ENCODE measurements at places on chromosomes 1 and 21.

- no peak for DNase-seq
Observed at GRCh38 chr1:98937347-98937746, 67.3 kb downstream of the PLPPR5 start.

- DNase-seq, result no peak
Observed at GRCh38 chr21:28943631-28944030, 49.0 kb downstream of the LTN1 start.

- no peak for DNase-seq
Observed at GRCh38 chr1:22915816-22916470, 56.7 kb downstream of the LACTBL1 start.

DNA sequence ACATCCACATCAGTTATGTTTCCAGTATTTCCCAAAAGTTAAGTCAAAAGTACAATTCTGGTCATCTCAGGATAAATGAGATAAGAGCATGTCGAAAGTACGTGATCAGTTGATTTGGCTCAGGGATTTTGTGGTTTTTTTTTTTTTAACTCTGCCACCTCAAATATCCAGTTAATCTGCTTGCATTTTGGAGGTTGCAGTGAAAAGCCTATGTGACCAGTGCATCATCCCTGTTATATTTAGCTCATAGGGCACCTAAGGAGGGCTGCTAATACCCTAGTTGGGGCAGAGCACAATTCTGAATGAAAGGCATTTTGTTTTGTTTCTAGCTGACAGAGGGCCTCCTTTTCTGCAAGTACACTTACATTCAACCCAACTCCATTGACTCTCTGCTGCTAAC lies 31.7 kb upstream of the RGS16 start:
- DNase-seq, result no peak

DNA sequence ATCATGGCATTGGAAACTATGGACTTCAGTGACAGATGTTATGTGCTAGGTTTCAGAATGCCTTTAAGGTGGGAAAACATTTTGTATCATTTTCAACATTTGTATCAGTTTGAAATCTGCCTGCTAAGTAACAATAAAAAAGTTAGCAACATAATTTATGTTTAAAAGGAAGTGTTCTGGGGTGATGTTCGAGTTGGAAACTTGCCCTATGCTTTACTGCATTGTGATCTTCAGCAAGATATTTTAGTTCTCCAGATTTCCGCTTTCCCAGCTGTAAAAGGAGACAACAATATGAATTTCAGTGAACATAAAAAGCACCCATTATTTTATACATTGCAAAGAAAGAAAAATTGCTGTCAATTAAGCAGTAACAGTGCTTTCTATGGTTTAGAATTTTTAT lies 187.4 kb downstream of the DISC1 start:
- DNase-seq, result no peak

DNA sequence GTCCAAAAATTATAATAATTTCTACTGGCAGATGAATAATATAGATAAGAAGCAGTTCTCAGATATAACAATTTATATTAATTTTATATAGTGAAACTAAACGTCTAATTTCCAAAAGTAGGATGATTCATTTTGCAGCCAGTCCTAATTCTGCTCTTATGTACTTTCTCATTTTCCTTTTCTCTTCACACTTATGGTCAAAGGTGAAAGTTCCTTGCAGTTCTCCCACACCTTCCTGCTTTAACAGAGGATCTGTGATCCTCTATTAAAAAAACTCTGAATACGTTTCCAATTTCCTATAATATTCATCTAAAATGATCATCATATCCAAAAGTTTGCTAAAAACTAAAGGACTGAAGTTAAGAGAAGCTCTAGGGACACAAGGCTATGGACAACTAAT lies 78.5 kb downstream of the KIFAP3 start:
- no peak for DNase-seq

- DNase-seq, result no peak
Observed at GRCh38 chr1:155080312-155081228, 1.9 kb downstream of the EFNA3 start.

DNA sequence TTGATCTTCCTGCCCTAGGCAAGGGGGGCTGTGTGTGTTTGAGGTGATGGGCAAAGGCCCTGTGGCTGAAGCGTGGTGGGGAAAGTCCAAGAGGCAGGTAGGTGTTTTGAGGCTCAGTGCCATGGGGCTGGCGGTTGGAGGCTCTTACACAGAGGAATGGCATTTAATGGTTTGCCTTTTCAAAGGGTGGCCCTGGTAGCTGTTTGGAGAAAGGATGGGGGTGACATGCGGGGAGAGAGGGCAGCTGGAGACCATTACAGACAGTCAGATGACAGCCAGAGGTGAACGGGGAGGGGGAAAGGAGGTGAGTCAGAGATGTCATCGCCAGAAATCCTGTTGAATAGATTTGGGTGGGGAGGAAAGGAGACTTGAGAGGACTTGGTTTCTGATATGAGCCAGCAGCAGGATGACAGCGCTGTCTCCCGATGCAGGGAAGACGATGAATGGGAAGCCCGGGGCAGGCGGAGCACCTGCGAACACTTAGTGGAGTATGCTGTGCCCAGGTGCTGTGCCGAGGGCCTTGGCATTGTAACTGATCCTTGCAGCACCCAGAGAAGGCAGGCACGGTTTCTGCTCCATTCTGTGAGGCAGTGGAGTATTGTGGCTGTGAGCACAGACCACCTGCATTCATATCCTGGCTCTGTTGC lies 56.3 kb downstream of the MAN1C1 start:
- no peak for DNase-seq

GRCh38 chr1:68129536-68130250 lies 79.3 kb upstream of the DIRAS3 start:
- no peak for DNase-seq

DNA sequence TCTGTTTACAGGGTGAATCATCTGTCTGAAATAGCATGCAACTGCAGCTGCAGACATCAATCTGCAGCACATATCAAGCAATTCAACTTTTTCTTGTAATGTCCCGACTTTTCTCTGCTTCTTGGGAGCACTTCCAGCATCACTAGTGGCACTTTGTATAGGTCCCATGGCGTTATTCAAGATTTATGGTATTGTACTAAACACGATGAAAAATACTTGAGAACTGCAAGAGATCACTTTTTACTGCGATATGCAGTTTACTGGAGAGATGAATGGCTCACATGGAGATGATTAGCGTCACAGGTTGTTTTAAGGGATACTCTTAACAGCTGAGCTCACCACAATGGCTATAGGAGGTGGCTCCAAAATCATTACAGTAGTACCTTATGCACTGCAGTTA lies 7.2 kb upstream of the SCMH1 start:
- no peak for DNase-seq

- no peak for DNase-seq
Observed at GRCh38 chr1:7681401-7681800, 89.7 kb upstream of the VAMP3 start.

DNA sequence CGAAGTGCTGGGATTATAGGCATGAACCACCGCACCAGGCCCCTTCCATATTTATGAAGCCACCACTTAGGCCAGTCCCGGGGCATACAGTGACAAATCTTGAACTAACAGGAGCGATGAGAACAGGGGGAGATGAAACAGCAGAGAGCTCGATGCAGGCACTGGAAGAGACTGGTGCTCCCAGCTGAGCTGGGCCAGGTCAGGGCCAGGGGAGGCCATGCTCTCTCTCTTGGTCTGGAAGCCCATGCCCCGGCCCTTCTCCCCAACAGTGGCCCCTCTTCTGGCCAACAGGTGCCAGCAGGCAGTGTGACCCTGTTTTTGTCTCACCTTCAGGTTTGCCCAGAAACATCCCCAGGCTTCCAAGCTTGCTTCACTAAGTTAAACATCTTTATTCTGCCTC lies 269.9 kb upstream of the C1orf174 start:
- no peak for DNase-seq

DNA sequence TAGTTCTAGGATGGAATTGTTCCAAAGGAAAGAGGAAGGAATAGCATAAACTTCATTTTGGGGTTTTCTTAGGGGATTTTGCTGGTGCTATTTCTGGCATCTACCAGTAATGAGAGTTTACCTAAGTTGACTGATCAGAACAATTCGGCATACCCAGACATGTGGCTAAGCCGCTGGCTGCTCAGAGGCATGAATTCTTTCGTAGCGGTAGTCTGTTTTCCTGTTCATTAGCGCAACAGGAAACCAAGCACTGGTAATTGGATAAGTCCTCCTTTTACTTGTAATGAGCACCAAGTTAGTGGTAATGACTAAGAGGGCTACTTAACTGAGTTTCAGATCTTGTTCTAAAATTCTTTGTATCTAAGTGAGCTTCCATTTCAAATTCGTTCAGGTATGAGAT lies 38.6 kb downstream of the C21orf91 start:
- no peak for DNase-seq

DNA sequence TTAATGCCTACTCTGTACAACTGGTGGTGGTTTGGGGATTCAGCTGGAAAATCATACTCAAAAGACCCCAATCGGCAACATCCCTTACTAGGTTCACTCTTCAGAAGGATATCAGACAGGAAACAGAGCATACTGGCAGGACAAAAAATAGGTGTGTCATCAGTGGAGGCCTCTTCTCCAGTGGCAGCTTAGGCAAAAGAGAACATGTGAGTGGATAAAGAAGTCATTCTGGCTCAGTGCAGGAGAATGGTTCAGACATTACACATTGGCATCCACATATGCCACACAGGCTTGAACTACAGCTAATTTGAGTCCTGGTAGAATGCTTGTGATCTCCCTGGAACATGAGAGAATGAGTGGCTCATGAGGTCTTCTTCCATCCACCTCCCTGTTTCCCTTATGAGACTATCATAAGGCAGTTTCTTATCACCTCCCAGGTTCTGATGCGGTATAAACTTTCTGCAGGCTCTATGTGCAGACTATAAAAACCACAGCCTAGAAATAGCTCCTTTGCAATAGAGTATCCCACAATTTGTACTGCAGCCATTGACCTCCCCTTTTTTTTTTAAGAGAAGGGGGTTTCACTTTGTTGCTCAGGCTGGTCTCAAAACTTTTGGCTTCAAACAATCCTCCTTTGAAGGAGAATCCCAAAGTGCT lies 24.7 kb downstream of the VAMP4 start:
- DNase-seq, result no peak

GRCh38 chr1:25568834-25569596 lies 25.6 kb downstream of the LDLRAP1 start:
- no peak for DNase-seq

GRCh38 chr1:34884536-34884935 lies 25.0 kb upstream of the SMIM12 start:
- no peak for DNase-seq

- DNase-seq, result no peak
Observed at GRCh38 chr1:85585799-85586198, 5.2 kb downstream of the CCN1 start.

DNA sequence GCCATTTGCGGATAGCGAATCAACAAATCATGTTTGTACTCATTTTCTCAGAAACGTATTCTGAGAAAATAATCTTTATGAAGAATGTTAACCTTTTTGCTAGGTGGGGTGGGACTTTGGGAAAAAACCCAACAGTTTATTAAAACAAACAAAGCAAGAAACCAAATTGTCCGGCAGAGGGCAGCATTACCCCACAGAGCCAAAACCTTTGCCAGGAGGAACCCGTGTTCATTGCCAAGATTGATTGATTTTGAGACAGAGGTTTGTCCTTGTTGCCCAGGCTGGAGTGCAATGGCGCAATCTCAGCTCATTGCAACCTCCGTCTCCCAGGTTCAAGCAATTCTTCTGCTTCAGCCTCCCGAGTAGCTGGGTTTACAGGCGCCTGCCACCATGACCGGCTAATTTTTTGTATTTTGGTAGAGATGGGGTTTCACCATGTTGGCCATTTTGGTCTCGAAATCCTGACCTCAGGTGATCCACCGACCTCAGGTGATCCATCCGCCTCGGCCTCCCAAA lies 70.8 kb upstream of the RHOU start:
- peak; percentile 66 for DNase-seq

GRCh38 chr1:180299479-180300221 lies 69.6 kb downstream of the LHX4 start:
- no peak for DNase-seq

DNA sequence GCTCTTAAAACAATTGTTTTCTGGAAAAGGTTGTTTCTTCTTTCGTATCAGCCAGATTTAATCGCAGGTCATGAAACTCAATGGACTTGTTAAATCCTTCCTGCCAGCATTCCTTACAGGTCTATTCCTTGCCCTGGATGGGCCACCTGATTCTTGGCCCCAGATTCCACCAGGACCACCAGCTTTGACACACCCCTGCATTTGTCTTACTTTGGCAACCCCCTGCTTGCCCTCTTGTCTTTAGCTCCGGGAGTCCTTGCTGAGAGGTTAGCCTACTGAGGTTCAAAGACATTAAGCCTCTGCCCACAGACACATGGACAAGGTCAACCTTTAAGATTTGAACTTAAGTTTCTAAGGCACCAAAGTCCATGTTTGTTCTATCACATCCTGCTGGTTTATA lies 27.1 kb upstream of the DAB1 start:
- no peak for DNase-seq

- no peak for DNase-seq
Observed at GRCh38 chr1:99782397-99782796, 16.0 kb upstream of the FRRS1 start.

- no peak for DNase-seq
Observed at GRCh38 chr1:210293171-210293607, 35.5 kb upstream of the HHAT start.

- no peak for DNase-seq
Observed at GRCh38 chr1:61279570-61279969, 197.2 kb downstream of the NFIA start.

GRCh38 chr1:66618390-66618789 lies 84.4 kb downstream of the SGIP1 start:
- DNase-seq, result no peak

- DNase-seq, result no peak
Observed at GRCh38 chr1:195275710-195276109, 1332.5 kb downstream of the KCNT2 start.

DNA sequence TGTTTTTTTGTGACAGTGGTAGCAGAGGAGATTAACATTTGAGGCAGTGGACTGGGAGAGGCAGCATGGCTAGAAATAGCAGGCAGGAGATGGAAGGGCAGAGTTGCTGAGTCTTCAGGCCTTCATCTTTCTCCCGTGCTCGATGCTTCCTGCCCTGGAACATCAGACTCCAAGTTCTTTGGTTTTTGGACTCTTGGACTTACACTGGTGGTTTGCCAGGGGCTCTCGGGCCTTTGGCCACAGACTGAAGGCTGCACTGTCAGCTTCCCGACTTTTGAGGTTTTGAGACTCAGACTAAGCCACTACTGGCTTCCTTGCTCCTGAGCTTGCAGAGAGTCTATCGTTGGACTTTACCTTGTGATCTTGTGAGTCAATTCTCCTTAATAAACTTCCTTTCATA lies 24.2 kb upstream of the LEFTY2 start:
- no peak for DNase-seq

DNA sequence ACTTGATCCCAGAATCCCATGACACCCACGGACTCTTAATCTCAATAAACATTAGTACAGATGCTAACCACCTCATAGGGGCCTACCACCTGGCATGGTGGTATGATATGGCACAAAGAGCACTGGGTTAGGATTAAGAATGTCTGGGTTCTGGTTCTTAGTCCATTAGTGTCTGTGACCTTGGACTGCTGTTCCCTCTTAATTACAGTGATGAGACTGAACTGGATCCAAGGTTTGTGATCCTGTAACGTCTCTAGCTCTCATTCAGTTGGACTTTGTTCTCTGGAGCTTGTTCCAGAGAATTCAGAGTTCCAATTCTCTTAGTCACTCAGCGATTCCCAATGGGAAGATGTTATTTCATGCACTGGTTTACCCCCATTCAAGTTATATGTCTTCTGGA lies 23.6 kb upstream of the PIGC start:
- DNase-seq, result no peak

GRCh38 chr1:232413674-232414073 lies 216.3 kb downstream of the SIPA1L2 start:
- DNase-seq, result no peak

GRCh38 chr1:184698016-184698415 lies 56.6 kb downstream of the EDEM3 start:
- DNase-seq, result no peak
